ENCODE measurements at places on chromosomes 3 and 15.

DNA sequence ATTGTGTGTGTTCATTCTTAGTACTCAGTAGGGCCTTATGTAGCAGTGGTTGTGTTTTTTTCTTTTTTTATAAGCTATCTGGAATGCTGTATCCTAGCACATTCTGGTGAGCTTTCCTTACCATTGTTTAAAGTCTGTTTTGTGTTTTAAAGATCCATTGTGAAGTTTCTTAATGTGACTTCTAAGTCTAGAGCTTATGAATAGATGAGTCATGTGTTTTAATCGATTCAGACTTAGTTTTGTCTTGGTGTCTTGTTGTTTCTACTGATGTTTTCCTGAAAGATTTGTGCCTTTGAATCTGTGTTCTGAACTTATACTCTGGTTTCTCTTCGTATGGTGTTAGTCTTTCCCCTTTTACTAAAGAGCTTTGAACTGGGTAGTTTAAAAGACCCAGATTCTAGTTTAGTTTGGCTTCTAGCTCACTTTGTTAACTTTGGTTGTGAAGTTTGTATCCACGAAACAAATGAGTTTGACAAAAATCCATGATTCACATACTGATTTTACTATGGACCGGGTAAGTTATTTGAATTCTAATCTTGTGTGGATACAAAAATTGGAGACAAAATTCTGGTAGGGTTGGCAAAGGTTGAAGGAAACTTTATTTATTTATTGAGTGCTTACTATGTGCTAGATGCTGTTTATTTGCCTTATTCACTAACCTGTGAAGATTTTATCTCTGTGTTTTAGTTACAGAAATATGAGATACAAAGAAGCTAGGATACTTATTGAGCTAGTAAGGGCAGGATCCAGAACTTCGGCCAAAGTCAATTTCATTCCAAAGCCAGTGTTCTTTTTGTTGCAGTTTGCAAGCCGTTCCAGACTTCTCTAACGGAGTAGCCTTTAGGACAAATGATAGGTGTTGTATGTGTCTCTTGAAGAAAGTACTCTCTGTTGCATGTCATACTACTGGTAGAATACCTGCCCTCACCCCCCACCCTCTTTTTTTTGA is 24.8 kb downstream of the AKAP13 start:
- DNase-seq = no peak

- peak; percentile 42 for DNase-seq
Measured at GRCh38 chr3:175208326-175208725, 349.2 kb downstream of the NAALADL2 start.

- DNase-seq = no peak
Measured at GRCh38 chr3:42115215-42115614, 24.1 kb downstream of the TRAK1 start.

GRCh38 chr15:92112180-92112579 is 258.7 kb downstream of the SLCO3A1 start:
- no peak for DNase-seq

DNA sequence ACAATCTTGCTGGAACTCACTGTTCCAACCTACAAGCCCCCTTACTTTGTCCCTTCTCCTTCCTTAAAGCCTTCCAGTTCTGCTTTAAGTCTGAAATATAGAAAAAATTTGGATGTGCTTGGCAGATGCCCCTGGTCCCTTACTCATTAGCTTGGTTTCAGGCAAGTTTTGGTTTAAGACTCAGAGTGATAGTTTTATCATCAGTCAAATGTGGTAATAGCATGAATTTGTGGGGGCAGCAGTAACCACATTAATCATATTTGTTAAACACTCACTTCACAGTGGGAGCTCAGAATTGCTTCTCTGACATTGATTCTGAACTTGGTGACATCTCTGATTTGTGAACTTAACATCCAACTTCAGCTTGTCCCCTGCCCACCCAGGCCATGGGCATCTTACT is 58.3 kb upstream of the ALDH1A3 start:
- no peak for DNase-seq

GRCh38 chr3:12653747-12654146 is 10.2 kb downstream of the RAF1 start:
- no peak for DNase-seq

DNA sequence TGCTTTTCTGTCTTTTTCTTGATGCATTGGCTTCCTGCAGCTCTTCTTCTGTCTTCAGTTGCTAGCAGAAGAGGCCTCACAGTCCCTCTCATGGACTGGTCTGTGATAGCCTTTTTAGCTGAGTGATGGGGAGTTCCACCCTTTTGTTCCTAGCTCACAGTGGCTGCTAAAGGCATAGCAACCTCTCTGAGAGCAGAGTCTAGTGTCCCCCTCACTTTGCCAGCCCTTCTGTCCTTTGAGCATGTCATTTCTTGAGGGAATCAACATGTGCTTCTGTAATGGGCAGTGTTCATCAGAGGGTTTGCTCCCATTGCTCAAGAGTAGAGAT is 44.4 kb downstream of the GAP43 start:
- no peak for DNase-seq

- no peak for DNase-seq
Measured at GRCh38 chr3:99430348-99431134, 207.9 kb upstream of the COL8A1 start.
